Activated T-helper 1 cell treated with anti-CD3 and anti-CD28 coated beads, Interleukin-2, amount 50 U/mL, for 16 hours (primary cell): ENCODE measurements at places on chromosomes 3 and 15.

DNA sequence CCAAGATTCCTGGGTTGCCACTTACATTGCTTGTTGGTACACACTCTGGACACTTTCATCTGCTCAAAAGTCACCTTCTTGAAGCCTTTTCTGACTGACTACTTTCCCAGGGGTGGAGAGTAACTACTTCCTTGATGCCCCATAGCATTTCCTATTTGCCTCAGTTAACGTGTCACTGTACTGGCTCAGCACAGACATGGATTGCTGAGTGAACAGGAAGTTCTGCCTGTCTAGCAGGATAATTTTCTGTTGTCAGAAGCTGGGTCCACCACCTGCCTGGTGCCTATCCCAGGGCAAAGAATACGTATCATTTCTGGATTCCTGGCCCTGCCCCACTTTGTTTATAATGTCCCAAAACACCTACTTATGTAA is 15.3 kb upstream of the ABHD17C start:
- no peak for DNase-seq

DNA sequence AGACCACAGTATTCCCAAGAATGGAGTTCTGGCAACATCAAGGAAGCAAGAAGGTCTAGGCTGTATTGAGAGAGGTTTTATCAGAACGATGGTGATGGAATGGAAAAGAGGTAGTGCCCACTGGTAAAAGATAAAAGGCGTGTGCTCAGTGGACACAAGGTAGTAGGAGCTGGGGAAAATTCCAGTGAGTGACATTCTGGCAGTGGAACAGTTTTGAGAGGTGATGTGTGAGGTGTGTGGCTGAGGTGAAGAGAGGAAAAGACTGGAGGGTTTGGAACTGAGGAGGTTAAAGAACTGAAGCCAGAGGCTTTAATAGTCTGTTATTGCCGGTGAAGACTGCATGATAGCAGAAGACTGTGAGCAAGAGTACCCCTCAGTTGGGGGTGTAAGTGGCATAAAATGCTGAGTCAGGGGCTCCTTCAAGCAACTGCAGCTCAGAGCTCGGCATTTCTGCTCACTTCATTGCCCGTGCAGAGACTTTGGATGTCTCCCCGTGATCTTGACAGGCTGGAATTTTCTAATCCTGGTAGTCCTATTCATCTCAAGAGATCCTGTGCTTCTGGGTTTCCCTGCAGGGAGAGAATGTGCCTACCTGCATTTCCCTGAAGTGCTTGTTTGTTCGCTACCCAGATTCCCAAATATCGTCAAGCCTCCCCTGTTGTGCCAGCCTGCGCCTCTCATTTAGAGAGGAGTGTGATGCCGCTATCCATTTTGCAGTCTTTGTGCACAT is 191.0 kb downstream of the SATB1 start:
- no peak for DNase-seq

DNA sequence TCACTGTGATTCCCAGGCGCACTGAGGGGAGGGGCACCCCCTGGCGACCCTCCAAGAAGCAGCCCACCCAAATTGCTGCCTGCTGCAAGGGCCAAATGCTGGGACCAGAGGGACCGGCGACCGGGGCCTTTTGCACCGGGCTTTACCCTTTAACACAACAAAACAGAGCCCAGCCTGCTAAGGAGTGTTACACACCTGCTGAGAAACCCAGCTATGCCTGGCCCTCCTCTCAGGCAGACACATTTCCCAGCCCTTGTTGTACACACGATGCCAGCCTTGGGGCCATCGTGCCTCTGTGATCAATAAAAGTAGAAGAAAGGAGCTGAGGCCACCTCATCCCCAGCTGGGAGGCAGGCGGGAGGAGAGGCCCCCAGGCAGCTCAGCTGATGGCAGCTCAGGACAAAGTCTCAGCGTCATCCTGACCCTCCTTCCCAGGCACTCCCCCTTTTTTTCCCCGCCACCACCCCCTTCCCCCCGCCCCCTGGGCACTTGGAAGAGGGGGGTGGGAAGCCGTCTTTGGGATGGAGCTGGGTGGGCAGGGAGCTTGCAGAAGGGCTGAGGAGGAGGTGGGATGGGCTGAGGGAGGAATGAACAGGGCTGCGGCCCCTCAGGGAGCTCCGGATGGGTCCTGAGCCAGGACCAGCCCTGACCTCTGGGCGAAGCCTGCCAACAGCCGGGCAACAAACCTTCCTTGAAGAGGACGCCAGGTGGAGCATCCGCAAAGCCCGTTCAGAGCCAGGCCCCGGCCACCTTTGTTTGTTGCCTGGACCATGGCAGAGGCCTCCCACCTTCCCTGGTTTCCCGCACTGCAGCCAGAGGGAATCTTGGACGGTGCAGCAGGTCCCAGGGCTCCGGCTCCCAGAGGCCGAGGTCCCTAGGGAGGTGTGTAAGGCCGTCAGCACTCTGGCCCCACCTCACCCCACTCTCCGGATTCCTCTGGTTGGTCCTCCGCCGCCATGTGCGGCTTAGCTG is 45.9 kb upstream of the SEC61A1 start:
- no peak for DNase-seq

DNA sequence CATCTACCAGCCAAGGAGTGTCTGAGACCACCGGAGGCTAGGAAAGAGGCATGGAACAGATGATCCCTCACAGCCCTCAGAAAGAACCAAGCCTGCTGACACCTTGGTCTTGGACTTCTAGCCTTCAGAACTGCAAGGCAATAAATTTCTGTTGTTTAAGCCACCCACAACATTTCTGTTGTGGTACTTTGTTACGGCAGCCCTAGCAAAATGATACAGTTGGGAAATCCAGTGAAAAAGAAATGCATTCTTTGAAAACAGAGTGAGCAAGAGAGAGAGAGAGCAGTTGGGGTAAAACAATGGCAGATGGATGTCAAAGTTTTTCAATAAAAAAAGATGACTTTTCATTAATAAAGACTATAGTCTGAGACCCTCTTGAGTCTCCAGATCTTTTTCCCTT is 219.4 kb downstream of the NFKBIZ start:
- no peak for DNase-seq

DNA sequence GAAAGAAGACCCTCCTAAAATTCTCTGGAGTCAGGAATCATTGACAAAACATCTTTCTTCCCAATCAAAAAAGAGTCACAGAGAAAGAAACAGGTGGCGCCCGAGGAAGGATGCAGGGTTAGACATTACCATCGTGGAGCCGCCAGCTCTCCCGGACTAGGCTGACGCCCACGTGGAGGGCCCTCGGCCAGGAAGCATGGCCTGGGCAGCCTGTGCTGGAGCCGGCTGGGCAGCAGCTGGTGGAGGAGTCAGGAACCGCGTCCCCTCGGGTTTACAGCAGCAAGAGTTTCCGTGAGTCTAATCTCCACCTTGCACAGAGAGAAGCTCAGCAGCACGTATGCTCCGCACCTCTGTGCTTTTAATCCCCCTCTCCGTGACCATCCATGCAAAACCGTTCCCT is 533.7 kb upstream of the ATP11B start:
- no peak for DNase-seq

DNA sequence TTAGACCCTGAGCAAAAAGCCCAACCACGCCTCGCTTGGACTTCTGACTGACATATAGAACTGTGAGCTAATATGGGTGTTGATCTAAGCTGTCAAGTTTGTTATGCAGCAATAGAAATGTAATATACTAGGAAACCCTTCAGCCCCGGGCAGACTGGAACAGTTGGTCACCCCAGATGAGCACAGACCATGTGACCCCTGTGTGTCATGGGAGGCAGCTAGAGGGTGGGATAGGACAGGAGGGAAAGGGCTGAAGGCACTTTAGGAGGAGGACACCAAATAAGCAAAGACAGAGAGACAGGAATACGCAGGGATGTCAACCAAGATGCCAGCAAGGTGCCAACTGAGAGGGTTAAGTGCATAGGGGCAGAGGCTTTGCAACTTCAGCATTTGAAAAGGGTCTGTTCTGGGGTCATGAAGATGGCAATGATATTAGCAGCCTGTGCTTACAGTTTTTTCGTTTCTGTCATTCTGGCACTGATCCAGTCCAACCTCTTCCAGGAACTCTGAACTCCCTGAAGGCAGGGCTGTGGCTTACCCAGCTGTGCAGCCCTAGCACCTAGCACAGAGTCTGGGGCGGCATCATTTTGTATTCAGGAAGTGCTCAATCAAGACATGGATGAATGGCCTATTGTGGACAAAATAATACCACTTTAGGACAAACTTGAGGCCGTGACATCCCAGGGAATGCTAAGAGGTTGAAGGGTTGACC is 51.4 kb downstream of the HES1 start:
- DNase-seq: no peak

GRCh38 chr3:151552589-151552988 is 91.7 kb upstream of the IGSF10 start:
- no peak for DNase-seq

DNA sequence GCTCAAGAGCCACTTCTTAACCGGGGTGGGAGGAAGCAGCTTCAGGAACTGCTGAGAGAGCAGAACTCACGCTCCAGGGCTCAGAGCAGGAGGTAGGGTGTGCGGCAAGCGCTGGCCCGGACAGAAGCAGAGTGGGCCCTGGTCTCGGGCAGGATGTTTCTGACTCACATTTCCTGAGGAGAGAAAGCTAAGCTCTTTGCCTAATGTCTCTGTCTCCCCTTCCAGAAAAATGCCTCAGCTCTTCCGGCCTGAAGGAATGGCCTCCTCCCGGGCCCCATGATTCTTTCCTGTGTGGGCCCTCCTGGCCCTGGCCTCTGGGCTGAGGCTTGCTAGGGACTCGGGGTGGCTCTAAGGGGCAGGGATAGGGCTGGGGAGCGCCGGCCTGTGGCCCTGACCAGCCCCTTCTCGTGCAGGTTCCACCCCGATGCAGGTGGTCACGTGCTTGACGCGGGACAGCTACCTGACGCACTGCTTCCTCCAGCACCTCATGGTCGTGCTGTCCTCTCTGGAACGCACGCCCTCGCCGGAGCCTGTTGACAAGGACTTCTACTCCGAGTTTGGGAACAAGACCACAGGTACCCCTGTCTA is 4.1 kb upstream of the STAB1 start:
- DNase-seq: no peak
